Activated CD4-positive, alpha-beta T cell treated with anti-CD3 and anti-CD28 coated beads, Interleukin-2, amount 10 ng/mL, durations not matched to agents 24 days and 14 days (primary cell): ENCODE measurements at places on chromosomes 13 and 19.

GRCh38 chr19:3618144-3618810 lies 8.3 kb downstream of the CACTIN start:
- peak; percentile 87 for DNase-seq

- DNase-seq, result no peak
These were observed 13.4 kb upstream of the ZFP28 start for GRCh38 chr19:56525214-56525860.

DNA sequence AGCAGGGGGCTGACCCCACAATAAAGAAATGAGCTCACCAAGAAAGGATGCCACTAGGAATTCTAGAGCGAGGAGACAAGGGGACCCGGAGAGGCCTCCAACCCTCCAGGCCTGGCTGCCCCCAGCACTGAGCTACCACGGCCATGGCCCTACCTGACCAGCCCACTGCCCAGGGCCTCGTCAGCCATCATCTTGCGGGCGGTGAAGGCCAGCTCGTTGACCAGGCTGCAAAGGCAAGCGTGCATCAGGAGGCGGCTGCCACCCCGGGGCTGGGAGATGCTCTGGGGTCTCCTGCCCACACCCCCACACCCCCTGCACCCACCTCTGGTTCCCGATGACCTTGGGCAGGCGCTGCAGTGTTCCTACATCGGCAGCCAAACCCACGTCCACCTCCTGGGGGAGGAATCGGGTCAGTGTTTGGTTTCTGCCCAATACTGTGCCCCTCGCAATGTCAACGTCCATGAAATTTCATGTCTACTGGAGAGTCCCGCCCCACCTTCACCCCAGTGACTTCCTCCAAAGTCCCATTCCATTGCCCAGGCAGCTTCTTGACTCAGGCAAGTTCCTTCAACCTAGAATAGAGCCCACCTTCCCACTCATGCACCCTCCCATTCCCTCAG lies 3.5 kb upstream of the LGALS4 start:
- no peak for DNase-seq

DNA sequence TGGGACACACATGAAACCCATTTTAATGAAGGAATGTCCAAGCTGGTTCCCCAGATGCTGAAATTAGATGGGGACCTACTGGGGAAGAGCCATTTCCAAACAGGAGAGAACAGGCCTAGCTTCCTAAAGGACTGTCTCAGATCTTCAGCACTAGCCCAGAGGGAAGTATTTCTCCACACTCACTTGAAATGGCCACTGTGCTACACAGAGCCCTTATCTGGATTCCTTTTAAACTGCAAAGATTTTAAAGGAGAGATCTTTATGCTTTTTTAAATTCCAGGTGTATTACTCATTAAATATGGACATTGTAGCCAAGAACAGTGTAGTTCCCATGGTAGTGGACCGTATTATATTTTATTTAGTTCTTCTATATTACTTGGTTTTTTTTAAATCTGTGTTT lies 255.3 kb downstream of the SHISA2 start:
- no peak for DNase-seq

DNA sequence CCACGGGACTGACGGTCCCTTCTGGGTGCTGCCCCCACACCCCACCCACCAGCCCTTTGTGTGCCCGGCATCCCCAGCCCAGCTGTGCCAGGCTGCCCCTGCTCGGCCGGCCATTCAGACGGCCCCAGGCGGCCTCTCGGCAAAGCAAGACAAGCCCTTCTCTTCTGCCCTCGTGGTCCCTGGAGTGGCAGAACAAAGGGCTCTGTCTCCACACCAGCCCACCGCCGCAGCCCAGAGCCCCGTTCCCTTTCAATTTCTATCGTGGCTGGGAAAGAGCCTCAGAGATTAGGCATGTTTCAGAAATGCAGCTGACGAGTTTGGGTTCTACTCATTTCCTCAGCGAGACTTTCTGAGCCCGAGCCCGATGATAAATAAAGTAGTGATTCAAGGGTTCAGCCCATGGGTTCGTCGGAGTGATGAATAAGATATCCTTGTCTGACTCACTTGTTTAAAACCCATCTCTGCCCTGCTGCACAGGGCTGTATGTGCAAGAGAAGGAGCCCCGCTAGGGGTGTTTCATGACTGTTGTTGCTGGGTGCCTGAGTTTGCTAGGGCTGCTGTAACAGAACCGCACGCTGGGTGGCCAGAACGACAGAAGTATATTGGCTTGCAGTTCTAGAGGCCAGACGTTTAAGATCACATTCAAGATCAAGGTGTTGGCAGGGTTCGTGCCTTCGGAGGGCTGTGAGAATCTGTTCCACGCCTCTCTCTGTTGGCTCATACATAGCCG lies 4.3 kb downstream of the MYO9B start:
- DNase-seq, result peak; percentile 87

DNA sequence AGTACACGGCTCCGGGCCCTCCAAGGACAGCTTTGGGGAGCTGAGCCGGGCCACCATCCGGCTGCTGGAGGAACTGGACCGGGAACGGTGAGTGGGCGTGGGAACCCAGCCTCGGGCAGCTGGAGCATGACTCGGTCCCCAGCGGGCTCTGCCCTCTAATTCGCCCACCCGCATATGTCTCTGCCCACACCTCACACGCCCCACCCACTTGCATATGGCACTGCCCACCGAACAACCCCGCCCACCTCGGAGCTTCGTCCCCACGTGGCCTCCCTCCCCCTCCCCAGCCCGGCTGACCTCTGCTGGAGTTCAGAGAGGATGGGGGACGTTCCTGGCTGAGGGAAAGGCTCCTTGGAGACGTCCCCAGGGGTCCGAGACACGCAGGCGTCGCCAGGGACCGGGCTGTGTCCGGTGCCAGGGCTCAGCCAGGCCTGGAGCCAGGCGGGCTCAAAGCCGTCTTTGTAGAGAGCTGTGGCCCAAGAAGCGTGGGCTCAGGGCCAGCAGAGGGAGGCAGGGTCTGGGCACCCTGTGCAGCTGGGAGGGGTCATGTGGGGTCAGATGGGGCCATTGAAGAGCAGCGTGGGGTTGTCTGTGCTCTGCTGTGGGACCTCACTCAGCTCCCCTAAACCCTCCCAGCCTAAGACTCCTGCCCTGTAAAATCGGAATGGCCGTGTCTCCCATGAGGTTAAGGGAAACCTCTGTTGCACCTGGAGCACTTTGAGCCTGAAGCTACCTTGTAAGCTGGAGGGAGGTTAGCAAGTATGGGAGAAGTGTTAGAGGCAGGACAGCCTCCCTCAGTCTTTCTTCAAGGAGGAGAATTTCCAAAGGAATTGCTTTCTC lies 3.8 kb downstream of the APC2 start:
- DNase-seq, result no peak

GRCh38 chr19:6038634-6039405 lies 60.9 kb upstream of the RANBP3 start:
- no peak for DNase-seq

DNA sequence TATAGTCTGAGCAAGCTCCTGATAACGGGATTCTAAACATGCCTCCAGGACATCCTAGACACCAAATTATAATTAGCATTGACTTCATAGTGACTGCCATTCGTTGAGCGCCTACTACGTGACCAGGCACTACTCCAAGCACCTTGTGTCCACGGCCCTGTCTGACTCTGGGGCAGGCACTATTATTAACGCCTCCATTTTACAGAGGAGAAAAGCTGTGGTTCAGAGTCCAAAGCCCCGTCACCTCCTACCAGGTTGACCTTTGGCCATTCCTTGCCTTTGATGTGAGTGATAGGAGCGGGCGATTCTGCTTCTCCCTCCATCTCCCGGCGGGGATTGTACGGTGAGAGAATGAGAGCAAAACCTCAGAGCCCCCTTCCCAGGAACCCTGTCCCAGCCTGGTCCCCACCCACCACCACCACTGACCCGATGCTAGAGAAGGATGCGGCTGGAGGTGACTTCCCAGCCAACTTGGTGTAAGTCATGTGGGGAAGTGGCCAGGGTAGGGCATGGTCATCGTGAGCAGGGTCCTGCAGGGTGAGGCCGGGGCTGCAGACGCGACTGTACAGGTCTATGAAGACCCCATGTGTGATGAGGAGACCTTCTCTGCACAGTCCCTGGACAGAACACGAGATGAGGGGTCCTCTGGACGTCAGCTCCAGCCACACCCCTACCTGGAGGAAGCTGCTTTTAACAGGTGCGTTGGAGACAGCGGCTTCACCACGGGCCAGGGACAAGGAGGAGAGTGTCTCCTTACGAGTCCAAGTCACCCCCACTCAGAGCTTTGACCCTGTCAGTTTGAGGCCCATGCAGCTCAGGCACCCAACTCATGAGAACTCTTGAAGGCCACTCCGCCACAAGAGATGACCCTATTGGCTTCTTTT lies at the start of gene IGSF23:
Gene IGSF23, plus strand, starts transcription at position 269 of the 884 bp plus-strand sequence. Its CDS starts 83 bp downstream, at position 352.
- DNase-seq, result no peak

GRCh38 chr13:51916962-51917361 lies 55.2 kb downstream of the CCDC70 start:
- no peak for DNase-seq

- DNase-seq, result peak; percentile 88
These were observed 79.3 kb downstream of the KDM4B start for GRCh38 chr19:5048091-5048726.

GRCh38 chr13:110265682-110266430 lies 41.1 kb downstream of the COL4A1 start:
- no peak for DNase-seq

DNA sequence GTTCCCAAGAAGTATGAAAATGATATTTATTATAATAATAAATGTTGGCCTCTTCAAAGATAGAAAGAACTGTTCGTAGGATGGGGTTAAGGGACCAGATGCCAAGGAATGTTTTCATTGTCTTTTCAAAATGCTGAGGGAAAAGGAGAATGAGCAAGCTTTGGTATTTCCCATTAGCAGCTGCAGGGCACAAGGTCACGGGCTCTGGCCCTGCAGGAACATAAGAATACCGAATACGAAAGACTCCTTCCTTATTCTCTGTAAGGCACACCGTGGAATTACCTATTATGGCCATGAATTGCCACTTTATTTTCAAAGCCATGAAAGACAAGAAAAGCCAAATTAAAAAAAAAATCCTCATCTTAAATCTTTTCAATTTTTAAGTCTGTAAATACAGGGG lies 49.6 kb upstream of the OLFM4 start:
- DNase-seq, result no peak

DNA sequence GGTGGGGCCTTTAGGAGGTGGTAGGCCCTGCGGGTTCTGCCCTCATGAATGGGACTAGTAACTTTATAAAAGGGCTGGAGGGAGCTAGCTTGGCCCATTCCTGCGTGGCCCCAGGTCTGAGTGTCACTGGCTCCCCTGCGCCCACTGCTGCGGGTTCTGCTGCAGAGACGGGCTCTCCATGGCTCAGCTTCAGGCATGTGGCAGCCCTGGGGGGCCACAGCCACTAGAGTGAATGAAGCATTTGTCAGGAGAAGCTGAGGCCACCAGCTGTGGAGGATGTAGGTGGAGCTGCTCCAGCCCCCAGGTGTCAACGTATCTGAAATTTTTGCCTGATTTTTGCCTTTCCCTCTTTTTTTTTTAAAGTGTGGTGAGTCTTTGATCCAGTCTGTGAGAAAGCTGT lies 119.1 kb downstream of the SOX1 start:
- DNase-seq, result no peak
